ENCODE measurements at places on chromosomes 7 and 10.

GRCh38 chr10:61617180-61617579, 45.5 kb upstream of the CABCOCO1 start:
- no peak for DNase-seq

GRCh38 chr10:98224996-98225395, 43.0 kb downstream of the LOXL4 start:
- DNase-seq = no peak

DNA sequence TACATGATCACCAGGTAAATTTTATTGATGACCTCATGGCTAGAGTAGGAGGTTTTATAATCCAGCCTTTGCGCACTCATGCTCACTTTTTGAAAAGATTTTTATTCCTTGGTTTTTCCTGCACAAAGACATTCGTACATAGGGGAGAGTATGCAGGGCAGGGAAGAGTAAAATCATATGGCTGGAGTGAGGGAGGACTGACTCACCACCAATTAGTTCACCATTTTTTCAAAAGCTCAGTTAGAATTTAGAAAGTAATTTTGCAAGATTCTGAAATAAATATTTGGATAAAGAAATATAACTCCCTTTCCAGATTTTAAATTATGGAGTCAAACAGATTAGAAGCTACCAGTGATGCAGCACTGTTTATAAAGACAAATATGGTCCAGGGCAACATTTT, 111.9 kb downstream of the SEMA3D start:
- no peak for DNase-seq

- no peak for DNase-seq
Measured at GRCh38 chr7:117411539-117411938, 15.8 kb downstream of the ASZ1 start.

- DNase-seq = no peak
Measured at GRCh38 chr10:126639084-126639483, 31.4 kb downstream of the C10orf90 start.

- DNase-seq = no peak
Measured at GRCh38 chr7:37109843-37110242, 338.8 kb downstream of the ELMO1 start.

DNA sequence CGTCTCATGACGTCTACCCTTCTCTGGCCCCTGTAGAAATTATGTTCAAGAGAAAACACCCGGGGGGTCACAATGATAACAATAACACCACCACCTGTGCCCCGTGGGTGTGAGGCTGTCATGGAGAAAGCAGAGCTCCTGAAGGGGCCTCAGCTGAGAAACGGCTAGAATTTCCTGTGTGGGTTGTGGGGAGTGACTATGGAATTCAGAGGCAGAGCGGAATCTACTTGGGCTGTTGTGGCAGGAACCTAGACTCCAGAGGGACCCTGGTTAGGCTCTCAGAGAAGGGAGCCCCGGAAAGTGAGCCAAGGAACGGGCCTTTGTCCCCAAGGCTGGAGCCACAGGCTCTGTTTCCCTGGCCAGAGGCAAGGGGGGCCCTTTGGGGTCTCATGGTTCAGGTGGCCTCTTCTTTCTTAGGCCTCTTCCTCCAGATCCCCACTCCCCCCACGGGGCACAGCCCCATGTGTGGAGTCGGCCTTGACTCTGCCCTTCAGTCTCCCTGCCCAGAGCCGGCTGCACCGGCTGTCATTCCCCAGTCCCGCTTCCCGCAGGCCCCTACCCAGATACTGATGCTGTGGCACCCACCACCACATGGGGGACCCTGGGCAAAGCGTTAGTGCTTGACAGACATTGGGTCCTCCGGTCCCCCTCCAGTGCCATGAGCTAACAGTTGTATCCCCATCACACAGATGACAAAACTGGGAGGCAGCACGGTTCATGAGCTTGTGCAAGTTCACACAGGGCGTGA, 6.5 kb upstream of the GIMAP8 start:
- no peak for DNase-seq

GRCh38 chr10:71533936-71534335, 137.2 kb downstream of the CDH23 start:
- no peak for DNase-seq

- DNase-seq = peak; percentile 12
Measured at GRCh38 chr10:5625992-5626777, 40.2 kb downstream of the ASB13 start.

DNA sequence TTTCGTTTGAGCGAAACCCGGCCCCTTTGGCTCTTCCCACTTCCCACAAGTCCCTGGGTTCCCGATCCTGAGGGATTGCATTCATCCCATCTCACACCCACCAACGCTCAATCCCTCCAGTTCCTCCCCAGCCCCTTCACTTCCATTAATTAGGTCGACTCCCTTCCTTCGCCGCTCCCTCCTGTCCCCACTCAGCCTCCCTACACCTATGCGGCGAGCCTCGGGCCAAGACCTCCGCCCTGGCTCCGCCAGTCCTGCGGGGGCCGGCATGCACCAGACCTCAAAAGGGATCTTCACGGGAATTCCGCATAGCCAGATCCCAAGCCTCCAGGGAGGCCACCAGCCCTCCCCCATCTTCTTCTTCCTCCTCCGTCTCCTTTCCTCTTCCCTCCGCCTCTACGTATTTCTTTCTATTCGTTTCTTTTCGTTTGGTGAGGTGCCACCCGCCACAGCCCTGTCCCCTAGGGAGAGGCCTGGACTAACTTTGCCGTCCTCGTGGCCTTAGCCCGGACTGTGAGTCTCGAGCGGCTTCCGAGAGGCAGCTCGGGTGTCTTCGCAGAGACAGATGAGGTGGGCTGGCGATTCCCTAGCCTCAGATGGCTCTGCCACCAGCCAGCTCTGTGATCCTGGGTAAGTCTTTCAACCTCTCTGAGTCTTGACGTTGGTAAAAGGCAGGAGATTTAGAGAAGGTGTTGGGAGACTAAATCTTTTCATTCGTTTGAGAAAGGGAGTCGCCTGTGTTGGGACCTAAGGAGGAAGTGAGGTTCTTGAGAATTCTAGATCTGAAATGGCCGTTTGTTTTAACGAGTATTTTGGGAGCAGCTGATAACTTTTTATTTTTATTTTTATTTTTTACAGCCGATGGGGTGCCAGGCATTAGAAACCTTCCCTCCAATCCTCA, 8.1 kb upstream of the LBX1 start:
- no peak for DNase-seq

- DNase-seq = no peak
Measured at GRCh38 chr10:78437998-78438906, 404.6 kb downstream of the RPS24 start.

GRCh38 chr10:130301021-130301892, 165.1 kb downstream of the GLRX3 start:
- no peak for DNase-seq

DNA sequence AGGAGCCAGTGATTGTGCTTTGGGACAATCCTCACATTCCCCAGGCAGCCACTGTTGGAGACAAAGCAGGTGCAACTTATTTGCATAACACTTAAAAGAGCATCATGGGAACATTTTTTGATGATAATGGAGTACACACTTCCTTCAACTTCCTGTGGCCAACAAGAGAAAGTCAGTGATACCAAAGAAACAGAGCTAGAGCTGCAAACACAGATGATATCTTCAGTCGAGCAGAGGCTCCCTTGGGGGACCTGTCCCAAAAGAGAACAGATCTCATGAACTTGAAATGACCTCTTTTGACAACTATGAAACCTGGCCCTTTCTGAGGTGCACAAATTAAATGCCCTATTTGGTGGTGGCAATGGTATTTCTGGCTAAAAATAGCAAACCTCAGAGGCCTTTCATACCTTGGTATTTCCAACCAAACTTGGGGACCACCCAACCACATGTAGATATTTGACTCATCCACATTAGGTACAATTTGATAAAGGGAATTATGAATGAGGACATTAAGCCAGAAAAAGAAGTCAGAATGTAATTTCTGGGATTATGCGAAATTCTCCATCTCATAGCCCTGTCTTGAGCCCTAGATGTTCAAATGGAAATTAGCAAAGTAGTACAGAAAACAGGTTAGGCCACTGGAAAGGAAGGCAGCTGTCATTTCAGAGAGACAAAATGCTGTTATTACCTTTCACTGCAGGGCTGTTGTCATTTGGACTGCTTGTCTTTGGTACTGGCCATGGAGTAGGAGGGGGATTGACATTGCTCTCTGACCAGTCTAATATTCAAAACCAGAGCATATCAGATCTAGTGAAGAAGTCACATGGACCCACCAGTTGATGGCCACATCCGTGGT, 146.2 kb downstream of the ICA1 start:
- no peak for DNase-seq

DNA sequence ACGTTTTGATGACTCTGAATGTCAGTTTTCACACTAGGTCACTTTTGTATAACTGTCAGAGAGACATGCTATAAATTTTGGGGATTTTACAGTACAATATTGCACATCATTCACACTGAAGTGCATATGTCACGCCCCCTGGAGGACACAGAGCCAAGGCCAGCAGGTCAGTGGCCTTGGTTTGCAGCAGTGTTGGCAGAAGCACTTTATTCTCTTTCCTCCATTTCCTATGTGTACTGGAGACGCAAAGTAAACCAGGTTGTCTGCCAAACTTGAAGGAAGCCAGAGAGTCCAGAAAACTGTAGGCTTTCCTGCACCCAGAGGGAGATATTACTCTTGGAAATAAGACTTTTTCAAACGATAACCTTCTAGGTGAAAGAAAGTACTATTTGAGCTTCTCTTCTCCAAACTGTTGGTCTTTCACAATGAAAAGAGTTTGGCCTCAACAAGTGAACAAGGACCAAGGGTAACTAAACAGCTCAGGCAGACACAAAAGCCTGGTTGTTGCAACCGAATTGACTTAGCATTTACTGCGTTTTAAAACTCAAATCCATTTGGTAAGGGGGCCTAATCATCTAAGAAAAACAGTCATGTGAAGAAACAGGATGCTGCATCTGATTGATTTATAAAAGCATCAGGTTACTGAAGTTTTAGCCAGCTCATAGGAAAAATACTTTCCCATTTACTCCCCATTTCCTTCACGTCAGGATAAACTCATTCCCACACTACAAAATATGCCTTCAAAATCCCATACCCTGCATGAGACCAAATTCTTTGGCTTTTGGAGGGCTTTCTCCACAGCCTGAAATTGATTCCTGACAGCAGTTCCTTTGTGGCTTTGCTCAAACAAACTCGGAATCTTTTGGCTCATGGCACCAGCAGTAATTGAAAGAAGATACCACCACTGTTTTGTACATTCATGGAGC, 83.0 kb upstream of the SEC61G start:
- no peak for DNase-seq

- no peak for DNase-seq
Measured at GRCh38 chr10:47397256-47397655, 13.2 kb upstream of the ZNF488 start.

- no peak for DNase-seq
Measured at GRCh38 chr7:32586291-32587221, 91.3 kb downstream of the AVL9 start.

- DNase-seq = no peak
Measured at GRCh38 chr7:111690364-111691111, 128.2 kb upstream of the IMMP2L start.

DNA sequence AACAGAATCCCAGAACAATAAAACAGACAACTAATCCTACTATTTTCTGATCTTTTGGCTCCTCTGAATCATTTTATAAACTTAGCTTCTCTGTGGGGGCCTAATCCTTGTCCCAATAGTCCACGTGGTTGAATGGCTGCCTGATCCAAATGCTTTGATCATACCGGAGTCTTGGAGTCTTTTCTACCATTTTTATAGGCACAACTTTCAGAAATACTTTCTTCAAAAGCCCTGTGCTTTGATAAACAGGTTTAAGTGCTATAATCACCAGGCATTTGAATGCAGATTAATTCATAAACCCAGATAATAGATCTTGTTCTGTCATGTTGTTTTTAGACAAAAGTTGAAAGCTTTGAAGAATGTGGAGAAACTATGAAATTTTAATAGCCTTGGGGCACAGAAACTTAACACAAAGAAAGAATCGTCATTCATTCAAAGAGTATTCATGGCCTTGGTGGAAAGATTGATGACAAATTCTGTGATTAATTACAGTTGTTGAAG, 163.7 kb downstream of the AHR start:
- DNase-seq = no peak

GRCh38 chr7:49878627-49879026, 105.2 kb downstream of the VWC2 start:
- DNase-seq = no peak

Measured in NCI-H2029 treated with DMSO at 0.1 percent for 48 hours (cell line).